ENCODE measurements at places on chromosomes 12 and 14.

- no peak for DNase-seq
These were observed 122.0 kb downstream of the RAD51B start for GRCh38 chr14:67941456-67942018.

GRCh38 chr14:68395604-68396003 is 397.3 kb downstream of the ZFP36L1 start:
- no peak for DNase-seq

DNA sequence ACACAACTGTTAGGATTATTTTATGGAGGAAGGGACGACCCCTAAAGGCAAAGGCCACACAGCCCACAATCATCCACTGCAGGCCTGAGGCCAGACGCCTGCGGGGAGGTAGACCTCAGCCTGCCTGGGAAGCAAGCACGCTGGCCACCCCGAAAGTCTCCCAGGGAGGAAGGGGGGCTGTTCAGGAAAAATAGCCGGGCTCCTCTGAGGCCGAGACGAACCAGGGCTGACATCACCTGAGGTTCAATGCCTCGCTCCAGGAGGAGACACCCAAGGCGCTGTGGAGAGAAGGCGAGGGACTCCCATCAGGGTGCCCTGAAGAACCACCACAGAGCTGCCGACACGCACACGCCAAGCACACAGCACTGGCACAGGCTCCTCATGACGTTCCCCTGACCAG is 127.4 kb downstream of the PIWIL1 start:
- no peak for DNase-seq

GRCh38 chr14:61331992-61332657 is 10.7 kb downstream of the PRKCH start:
- DNase-seq: no peak

DNA sequence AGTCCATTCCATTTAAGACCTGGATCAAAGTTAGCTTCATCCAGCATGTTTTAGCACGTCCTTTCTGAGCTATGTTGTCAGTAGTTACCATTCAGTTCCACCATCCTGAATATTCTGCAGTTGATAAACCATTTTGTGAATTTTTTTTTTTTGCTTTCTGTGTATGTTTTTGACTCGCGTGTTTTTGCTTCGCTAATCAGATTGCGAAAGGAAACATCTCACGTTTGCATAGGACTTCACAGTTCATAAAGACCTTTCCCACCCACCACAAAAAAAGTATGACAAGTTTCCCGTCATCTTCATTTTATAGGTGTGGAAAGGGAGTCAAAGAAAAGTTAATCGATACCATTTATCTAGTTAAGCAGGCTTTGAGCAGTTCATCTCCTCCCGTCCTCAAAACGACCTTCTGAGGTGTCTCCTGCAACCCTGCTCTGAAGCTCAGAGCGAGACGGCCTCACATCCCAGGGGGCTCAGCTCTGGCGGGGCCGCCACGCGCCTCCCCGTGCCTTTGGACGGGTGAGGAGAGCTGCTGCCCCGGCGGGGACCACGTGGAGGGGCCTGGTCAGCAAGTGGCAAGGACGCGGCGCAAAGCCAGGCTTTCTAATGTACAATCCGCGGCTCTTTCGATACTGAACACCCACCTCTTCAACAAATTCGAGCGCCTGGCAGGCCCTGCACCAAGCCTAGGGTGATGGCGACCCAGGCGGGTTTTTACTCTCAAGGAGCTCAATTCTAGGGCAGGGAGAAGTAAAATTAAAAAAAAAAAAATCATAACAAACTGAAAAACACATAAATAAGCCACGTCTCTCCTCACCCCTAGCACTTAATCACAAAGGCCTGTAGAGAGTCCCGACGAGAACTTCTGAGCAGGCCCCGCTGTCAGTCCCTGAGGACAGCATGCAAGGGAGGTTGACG is 988 bp upstream of the TMEM263 start:
- peak; percentile 43 for DNase-seq

- DNase-seq: no peak
These were observed 499 bp upstream of the PRKAG1 start for GRCh38 chr12:49019120-49019430.

DNA sequence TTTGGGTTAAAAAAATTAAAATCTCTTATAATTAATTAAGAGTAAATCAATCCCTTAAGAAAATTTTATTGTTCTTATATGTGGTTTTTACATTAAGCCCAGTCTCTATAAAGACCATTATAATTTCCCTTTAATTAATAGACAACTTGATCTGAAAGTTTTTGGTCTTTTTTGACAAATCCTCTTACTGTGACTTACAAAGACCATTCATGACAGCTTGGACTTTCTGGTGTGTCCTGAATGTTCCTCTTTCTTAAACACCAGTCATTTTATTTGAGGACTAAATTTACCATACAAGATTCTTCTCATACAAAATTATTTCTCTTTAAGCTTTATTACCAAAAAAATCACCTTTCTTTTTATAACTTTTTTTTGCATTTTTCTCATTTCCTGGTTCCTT is 368.3 kb downstream of the ADGRD1 start:
- DNase-seq: no peak

- no peak for DNase-seq
These were observed 50.0 kb downstream of the FLRT2 start for GRCh38 chr14:85579942-85580341.

- no peak for DNase-seq
These were observed 268.3 kb upstream of the PRKD1 start for GRCh38 chr14:30195941-30196340.

GRCh38 chr14:58749066-58749669 is 111.4 kb downstream of the DACT1 start:
- no peak for DNase-seq

DNA sequence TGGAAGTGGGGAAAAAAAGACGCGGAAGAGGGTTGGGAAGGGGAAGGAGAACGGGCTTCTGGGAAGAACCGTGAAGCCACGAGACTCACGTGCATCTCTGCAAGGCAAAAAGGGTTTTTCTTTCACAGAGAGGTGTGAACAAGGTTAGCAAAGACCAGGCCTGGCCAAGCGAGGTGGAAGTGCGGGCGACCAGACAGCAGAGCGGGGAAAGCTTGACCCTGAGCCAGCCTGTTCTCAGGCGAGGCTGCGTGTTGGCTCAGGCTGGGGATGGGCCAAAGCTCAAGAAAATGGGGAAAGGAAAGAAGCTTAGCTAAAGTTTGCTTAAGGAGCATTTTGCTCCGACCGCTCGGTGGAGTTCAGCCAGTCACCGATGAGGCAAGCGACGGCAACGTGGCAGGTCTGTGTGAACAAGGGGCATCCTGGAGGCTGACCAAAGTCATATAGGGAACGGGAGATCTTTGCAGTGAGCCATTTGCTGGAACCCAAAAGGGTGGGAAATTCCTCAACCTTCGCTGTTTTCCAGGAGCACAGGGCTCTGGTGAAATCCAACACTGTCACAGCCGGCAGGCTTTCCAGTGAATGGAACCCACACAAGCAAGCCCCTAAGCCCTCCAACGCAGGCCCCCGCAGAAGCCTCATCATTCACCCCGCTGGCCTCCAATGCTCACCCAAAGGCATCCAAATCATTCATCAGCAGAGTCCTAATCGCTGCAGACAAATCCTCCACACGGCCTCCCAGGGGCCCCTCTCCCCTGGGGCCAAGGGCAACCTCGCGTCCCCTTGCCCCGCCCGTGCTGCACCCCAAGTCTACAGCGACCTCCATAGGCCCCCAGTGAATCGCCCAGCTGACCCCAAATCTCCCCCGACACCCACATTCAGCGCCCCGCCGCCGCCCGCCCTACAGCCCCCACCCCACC is 754 bp downstream of the ZNF605 start:
- DNase-seq: peak; percentile 51

DNA sequence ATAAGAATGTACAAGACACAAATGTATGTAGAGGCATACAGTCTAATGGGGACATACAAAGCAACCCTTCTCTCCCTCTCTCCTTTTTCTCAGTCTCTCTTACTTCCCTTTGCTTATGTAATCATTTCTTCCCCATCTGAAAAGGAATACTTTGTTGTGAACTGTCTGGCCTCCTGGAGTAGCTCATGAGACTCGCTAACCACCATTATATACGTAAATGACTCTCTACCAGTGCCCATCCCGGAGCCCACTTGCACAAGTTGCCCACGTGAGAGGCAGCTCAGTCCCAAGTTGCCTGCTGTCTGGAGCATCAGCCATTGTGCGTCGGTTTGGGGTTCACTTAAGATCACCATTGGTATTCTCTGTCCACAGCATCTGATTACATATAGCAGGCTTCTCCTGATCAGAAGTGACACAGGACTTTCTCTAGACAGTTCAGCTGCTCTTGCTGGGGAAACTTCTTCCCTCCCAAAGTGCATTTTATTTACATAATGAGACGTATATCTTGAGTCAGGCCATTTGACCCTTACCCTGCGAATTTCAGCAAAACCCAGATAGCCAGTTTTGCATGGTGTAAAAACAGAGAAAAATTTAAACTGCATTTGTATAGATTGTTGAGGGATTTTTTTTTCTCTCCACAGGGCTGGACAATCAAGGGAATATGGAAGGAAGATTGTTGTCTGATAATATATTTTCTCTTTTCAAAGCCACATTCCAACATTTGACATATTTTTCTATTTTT is 220.7 kb upstream of the EGLN3 start:
- no peak for DNase-seq

GRCh38 chr12:123143736-123144461 is 7.0 kb downstream of the PITPNM2 start:
- DNase-seq: no peak

- DNase-seq: no peak
These were observed 49.2 kb downstream of the SYNE3 start for GRCh38 chr14:95467232-95467631.

DNA sequence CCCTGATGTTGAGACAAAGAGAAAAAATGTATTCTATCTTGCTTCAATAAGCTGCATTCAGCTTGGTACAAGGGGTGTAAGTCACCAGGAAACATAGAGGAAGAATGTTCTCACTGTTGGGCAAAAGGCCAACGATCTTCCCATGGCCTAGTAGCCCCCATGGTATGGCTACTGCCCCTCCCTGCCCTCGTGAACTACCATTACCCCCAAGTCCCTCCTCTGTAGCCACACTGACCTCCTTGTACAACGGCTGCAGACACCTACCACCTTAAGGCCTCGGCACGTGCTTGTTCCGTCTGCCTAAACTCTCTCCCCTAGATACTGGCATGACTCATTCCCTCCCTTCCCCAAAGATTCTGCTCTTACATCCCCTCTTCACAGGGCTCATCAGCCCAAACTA is 81.9 kb upstream of the ANO2 start:
- DNase-seq: peak; percentile 8

GRCh38 chr14:81449114-81449513 is 49.0 kb upstream of the STON2 start:
- no peak for DNase-seq

GRCh38 chr12:32502693-32503502 is 103.5 kb downstream of the FGD4 start:
- DNase-seq: no peak

GRCh38 chr14:21025371-21026273 is 761 bp upstream of the NDRG2 start:
- peak; percentile 77 for DNase-seq

GRCh38 chr14:57293866-57294837 is 25.4 kb downstream of the AP5M1 start:
- no peak for DNase-seq

DNA sequence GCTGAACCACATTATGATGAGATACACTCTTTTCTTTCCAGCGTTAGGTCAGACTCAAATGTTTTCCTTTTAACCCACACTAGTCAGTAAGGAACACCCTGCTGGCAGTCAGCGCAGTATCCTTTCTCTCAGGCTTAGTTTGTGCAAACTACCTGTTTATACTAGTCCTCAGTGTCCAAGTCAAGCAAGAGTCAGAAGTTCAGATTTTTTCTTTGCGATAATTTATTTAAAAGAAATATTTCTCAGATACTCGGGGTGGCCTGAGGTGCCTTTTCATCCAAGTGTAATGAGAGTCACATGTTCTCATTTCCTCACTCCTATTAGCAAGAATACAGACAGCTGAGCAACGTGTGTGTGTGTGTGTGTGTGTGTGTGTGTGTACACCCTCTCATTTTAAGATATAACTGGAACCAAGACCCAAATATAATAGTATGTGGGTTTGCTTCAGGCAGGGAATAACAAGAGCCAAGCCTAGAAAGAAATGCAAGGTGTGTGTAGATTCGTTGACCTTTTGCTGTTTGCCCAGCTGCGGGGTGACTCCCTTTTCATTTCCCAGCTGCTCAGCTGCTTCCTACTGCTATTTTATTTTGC is 182.7 kb downstream of the KICS2 start:
- DNase-seq: no peak

- no peak for DNase-seq
These were observed 376 bp downstream of the INSM2 start for GRCh38 chr14:35534208-35534872.

GRCh38 chr12:12327802-12328201 is 22.2 kb downstream of the MANSC1 start:
- DNase-seq: no peak

GRCh38 chr12:13000616-13000924 is 505 bp upstream of the HEBP1 start:
- no peak for DNase-seq

DNA sequence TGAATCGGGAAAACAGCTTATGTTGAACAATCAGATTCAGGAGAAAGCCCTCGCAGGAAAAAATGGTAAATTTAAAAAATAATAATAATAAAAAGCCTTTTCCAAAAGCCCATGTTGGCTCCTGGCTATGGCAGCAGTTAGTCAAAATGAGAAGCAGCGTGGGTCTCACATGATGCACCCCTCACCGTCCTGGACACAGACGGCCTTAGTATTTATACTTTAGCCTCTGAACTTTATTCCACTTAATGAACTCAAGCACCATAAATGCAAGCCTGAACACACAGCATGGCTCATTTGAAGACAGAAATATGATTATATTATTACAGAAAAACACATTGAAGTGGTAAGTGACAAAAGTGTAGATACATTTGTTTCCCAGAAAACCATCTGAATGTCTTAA is 160.9 kb downstream of the RIMBP2 start:
- DNase-seq: no peak

- no peak for DNase-seq
These were observed 239.0 kb downstream of the SLC16A7 start for GRCh38 chr12:59834659-59835474.

- no peak for DNase-seq
These were observed 448.7 kb upstream of the OR4E1 start for GRCh38 chr14:22122227-22122818.

DNA sequence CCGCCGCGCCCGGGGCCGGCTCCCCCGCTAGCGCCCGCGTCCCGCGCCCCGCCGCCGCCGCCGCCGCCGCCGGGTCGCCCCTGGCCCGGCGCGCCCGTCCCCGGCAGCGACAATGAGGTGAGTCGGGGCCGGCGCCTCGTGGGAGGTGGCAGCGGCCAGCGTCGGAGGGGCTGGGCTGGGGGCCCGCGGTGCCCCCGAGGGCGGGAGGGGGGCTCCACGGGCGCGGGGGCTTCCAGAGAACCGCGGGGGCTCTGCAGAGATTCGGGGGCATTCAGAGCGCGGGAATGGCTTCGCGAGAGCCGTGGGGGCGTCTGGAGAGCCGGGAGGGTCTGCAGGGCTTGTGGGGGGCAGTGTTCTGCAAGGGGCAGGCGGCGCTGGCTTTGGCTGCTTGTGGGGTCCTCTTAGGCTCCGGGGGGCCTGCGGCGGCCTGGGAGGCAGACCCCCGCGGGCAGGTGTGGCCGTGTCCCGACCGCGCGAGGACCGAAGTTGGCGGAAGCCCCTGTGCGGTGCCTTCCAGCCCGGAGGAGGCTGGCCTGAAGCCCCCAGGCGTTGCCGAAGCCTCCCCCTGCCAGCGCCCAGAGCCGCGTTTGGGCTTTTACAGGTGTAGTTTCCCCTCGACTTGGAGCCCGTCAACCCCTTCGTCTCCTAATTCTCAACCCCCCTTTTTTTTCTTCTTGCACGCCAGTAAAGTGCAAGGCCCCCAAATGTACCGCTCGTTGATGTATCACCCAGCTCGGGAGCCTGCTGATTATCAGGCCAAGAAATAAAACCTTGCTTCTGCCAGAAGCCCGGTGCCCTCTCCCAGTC is 93.1 kb upstream of the EVL start:
- no peak for DNase-seq

All from H9 (cell line).